CD8-positive, alpha-beta memory T cell (primary cell): ENCODE measurements at places on chromosomes 1 and 21.

- DNase-seq: peak; percentile 71
- no peak overlapping the region for H3K27ac ChIP-seq
- peak overlapping the region; percentile 12 for H3K4me3 ChIP-seq
- peaks cover 8% of the 10 kb centered on the region for H3K27me3 ChIP-seq
- peaks cover 23% of the 10 kb centered on the region for H3K4me1 ChIP-seq
Measured at GRCh38 chr1:157156058-157156541, 17.9 kb upstream of the ETV3 start.

GRCh38 chr1:185931438-185931837, 197.2 kb downstream of the HMCN1 start:
- no peak overlapping the region for H3K27ac ChIP-seq
- no peaks in the 10 kb centered on the region for H3K27me3 ChIP-seq
- no peaks in the 10 kb centered on the region for H3K36me3 ChIP-seq
- no peak overlapping the region for H3K4me3 ChIP-seq
- no peaks in the 10 kb centered on the region for H3K4me1 ChIP-seq
- DNase-seq: no peak

DNA sequence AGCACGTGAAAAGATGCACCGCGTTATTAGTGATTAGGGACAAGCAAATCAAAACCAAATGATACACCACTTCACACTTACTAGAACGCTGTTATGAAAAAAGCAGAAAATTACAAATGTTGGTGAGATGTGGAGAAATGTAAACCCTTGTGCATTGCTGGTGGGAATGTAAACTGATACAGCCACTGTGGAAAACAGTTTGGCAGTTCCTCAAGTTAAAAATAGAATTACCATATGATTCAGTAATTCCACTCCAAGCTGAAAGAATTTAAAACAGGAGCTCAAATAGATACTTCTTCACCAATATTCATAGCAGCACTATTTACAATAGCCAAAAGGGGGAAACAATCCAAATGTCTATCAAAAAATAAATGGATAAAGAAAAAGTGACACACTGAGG, 10.3 kb upstream of the EVI5 start:
- no peak for DNase-seq
- H3K36me3 ChIP-seq: no peaks in the 10 kb centered on the region
- no peaks in the 10 kb centered on the region for H3K4me1 ChIP-seq
- H3K27ac ChIP-seq: no peak overlapping the region

GRCh38 chr1:219805191-219805590, 123.2 kb downstream of the SLC30A10 start:
- H3K27me3 ChIP-seq: no peaks in the 10 kb centered on the region
- no peak for DNase-seq
- no peak overlapping the region for H3K4me3 ChIP-seq
- no peaks in the 10 kb centered on the region for H3K4me1 ChIP-seq
- no peak overlapping the region for H3K27ac ChIP-seq

GRCh38 chr1:215059947-215060346, 22.6 kb upstream of the KCNK2 start:
- no peak overlapping the region for H3K27ac ChIP-seq
- no peaks in the 10 kb centered on the region for H3K4me1 ChIP-seq
- no peak for DNase-seq
- no peak overlapping the region for H3K4me3 ChIP-seq

DNA sequence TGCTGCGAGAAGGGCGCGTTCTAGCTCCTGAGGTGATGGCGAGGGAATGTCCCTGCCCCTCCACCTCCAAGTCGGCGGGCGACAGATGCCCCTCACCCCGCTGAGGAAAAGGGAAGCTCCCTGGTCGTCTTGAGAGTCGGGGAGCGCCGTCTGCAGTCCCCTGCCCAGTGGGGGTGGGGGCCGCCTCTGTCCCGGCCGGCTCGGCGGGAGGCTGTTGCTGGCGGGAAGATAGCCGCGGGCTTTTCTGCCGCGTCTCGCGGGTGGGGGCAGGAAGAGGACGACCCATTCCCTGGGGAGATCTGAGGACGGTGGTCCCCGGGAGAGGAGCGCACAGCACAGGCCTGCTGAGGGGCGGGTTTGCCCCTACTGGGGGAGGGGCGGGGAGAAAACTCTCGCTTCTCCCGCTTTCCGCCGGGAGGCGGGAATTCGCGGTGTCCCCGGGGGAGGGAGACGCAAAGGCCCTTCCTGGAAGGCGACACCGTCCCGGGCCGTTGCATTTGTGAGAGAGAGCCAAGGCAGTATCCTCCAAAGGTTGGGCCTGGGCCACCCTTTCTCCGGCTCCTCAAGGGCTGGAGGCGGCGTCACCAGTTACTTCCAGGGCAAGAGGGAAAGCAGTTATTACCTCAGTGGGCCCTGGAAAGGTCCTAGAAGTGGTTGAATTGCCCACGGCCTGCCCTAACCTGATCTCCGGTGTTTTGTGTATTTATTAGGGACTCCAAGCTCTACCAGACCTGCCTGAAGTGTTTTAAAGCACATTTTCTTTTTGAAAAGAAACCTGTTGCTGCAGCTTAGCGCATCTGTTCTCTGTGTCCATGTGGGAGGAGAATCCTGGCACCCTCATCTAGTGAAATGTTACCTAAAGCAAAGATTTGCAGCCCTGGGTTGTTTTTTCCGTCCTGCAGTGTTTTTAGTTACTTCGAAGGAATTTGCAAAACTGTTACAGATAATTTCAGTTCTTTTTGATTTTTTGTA, 648 bp downstream of the S100PBP start:
- H3K4me1 ChIP-seq: peaks cover 46% of the 10 kb centered on the region
- DNase-seq: peak; percentile 60
- H3K27me3 ChIP-seq: no peaks in the 10 kb centered on the region
- H3K36me3 ChIP-seq: no peaks in the 10 kb centered on the region
- H3K27ac ChIP-seq: peak overlapping the region; percentile 83
- H3K4me3 ChIP-seq: peak overlapping the region; percentile 98

DNA sequence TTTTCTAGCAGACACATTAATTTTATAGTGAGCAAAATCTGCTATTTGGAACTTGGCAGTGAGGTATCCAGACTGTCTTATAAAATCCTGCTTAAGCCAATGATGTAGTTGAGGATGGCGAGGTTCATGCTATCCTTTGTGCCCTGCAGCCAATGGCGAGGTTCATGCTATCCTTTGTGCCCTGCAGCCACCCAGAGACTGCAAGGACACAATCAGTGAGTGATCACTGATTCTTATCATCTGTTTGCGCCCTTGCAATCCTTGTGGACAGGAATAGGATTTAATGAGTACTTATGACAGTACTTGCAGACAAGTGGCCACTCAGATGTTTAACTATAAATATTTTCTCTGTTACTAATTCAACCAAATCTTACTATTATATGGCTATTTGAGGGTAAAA, 112.6 kb downstream of the EIF4G3 start:
- H3K27ac ChIP-seq: no peak overlapping the region
- no peaks in the 10 kb centered on the region for H3K36me3 ChIP-seq
- no peak for DNase-seq
- no peak overlapping the region for H3K4me3 ChIP-seq
